ENCODE measurements at places on chromosomes 16 and 17.

GRCh38 chr17:77445760-77446532, 305.2 kb downstream of the SEC14L1 start:
- DNase-seq = peak; percentile 73

- no peak for DNase-seq
Measured at GRCh38 chr17:53088481-53088880, 734.2 kb upstream of the KIF2B start.

GRCh38 chr17:28944862-28945741, 6.2 kb downstream of the PHF12 start:
- DNase-seq = no peak

DNA sequence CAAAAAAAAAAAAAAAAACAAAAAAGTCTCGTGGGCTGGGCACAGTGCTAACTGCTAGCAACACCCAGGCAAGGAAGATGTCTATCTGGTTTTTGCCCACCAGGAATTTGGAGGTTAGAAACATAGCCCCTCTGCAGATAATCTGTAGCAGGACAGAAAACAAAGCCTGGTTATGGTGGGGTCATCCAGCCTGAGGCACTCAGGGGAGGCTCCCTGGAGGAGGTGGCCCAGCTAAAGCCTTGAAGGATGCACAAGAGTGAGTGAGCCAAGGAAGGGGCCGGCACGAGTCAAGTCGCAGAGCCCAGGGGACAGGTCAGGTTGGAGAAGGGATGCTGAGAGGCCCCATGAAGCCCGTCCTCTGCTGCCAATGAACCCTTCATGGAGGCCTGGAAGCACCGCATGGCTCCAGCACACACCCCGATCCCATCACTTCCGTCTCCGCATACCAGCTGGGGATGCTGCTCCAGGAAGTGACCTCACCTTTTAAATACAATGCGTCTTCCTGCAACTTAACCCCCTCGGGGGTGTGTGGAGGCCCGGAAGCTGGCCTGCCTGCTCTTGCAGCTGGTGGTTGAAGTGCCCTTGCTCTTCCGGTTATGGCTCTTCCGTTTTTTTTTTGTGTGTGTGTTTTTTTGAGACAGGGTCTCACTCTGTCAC, 86.5 kb downstream of the ENGASE start:
- peak; percentile 30 for DNase-seq

DNA sequence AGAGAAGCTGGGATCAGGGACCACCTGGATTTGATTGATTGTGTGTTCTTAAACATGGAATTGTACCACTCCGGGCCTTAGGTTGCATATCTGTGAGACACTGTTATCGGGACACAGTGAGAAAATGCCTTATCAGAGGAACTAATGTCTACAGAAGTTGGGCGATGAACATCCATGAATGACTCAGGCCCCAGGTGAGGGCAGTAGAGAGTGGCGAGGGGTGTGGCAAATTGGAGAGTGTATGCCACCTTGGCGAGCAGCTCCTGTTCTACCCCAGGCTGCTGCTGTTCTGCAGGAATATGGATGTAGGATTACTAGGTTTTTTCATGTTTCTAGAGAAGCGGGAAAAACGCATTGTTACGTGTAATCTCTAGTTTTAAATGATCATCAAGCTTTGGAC, 38.8 kb downstream of the CLEC16A start:
- no peak for DNase-seq

GRCh38 chr17:61474235-61474927, 22.2 kb downstream of the TBX4 start:
- DNase-seq = no peak

- no peak for DNase-seq
Measured at GRCh38 chr16:73154063-73154870, 106.3 kb upstream of the ZFHX3 start.

GRCh38 chr17:18201108-18201507, 17.5 kb downstream of the ALKBH5 start:
- no peak for DNase-seq

- DNase-seq = no peak
Measured at GRCh38 chr16:86628614-86629013, 50.3 kb downstream of the FOXL1 start.

DNA sequence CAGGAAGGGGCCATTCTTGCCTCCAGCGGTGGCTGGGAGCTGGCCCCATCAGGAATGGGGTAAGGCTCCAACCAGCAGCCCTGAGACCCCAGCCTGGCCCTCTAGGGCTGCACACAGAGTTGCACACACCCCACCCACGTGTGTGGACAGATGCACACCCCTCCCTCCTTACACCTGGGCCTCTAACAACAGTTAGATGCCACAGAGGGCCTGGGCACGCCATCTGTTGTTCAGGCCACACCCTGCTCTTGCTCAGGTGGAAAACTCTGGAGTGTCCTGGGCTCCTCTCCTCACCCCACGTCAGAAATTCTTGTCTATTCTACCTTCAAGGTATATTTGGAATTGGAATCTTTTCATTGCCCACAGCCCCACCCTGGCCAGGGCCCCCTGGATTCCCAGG, 13.3 kb upstream of the RAI1 start:
- DNase-seq = no peak

- peak; percentile 89 for DNase-seq
Measured at GRCh38 chr17:37490022-37490587, 414 bp downstream of the DUSP14 start.

DNA sequence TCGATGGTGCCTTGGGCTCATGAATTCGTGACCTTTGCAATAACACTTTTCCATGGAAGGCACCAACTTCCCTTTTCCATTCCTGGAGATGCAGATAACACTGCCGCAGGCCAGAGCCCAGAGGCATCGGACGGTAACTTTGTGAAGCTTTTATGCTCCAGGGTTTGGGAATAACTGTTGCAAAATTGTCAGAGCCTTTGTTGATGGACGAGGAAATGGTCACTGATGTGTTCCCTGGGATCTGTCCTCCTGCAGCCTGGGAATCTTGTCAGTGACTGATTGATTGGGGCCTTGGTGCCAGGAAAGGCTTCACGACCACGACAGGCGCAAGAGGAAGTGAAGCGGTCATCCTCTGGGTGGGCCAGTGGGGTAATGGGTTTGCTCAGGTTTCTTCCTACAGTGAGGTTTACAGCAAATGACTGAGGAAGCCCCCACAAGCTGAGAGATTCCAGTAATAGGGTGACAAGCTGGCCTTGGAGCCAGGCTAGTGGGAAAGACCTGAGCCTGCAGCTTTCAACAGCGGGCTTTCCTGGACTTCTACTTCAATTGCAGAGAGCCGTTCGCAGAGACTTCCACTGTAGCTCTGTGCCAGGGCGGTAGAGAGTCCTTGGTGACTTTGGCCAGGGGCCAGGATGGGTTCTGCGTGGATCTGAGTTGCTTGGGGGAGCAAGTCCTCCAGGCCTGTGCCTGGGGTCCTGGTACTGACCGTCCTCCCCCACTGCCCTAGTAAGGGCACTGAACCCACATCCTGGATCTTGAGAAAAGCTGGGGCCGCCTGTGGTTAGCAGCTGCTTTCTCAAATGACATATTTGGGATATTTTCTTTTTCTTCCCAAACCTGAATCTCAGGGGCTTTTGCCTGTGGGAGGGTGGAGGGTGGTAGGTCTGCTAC, 37.6 kb downstream of the PGS1 start:
- no peak for DNase-seq

DNA sequence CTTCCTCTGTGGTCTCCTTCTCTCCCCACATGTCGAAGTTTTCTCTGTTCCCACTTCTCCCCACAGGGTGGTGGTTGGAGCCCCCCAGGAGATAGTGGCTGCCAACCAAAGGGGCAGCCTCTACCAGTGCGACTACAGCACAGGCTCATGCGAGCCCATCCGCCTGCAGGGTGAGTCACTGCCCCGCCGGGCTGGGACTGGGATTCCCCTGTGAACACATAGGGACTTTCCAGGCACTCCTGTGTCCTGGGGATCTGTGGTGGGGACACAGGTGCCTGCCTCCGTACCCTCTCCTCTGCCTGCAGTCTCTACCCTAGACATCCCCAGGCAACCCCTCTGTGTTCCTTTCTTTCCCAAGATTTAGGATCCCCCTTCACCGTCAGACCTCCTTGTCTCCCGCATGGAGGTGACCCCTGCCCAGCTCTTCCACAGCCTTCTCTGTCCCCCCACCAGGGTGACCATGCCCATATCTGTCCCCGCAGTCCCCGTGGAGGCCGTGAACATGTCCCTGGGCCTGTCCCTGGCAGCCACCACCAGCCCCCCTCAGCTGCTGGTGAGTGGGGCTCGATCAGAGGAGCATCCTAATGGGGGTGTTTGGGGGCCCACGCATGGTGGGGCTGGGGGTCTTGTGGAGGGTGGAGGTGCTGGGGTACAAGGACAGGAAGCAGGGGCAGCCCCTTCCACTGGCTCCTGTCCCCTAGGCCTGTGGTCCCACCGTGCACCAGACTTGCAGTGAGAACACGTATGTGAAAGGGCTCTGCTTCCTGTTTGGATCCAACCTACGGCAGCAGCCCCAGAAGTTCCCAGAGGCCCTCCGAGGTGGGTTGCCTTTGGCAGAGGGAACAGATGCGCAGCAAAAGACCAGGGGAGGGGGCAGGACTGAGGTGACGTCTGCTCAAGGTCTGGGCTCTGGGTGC, 5.8 kb downstream of the ITGAM start:
- peak; percentile 87 for DNase-seq

- DNase-seq = peak; percentile 73
Measured at GRCh38 chr17:79800325-79801155, 3.7 kb upstream of the CBX8 start.
